ENCODE measurements at places on chromosomes 5 and 9.

DNA sequence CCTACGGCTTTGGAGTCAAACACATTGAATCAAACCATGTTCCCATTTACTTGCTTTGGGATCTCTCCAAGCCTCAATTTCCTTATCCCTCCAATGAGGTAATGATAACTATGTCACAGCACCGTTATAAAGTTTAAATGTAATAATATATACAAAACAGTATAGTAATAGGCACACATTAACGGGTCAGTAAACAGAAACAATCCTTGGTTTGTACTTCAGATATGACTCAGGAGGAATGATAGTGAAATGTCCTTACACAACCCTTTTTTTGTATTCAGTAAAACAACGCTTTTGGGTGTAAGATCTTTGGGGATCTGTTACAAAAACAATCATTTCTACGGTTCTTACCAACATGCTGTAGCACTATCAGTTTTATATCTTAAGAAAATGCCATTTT lies 178.5 kb upstream of the GNA14 start:
- no peak overlapping the region for H3K27ac ChIP-seq
- no peaks in the 10 kb centered on the region for H3K4me1 ChIP-seq
- H3K27me3 ChIP-seq, result no peaks in the 10 kb centered on the region
- DNase-seq, result no peak

GRCh38 chr9:76321195-76321828 lies 72.9 kb downstream of the RFK start:
- no peaks in the 10 kb centered on the region for H3K4me1 ChIP-seq
- H3K36me3 ChIP-seq, result no peaks in the 10 kb centered on the region
- H3K4me3 ChIP-seq, result no peak overlapping the region

GRCh38 chr5:36743891-36744772 lies 132.4 kb upstream of the NIPBL start:
- peaks cover 3% of the 10 kb centered on the region for H3K27me3 ChIP-seq
- H3K27ac ChIP-seq, result peak overlapping the region; percentile 86

DNA sequence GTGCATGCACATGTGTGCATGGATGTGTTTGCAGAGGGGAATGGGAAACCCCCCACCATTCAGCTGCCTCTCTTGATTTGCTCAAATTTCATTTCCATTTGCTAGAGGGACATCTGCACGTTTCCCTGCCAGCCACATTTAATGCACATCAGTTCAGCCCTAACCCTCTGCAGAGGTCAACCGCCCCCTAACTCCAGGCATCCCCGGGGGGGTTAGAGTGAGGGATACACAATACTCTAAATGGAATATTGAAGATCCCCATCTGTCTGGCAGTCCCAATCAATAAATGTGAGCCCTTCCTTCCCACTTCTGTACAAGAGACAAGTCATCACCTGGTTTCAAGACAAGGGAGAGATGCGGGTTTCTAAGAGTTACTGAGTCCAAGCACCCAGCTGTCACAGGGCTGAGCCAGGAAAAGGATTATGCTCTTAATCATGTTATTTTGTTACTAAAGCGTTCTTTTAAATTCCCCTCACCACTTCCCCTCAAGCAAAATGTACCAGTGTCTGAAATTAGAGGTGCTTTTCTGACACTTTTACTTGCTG lies 134.1 kb downstream of the SEMA6A start:
- H3K27ac ChIP-seq, result no peak overlapping the region
- H3K4me3 ChIP-seq, result no peak overlapping the region
- peaks cover 47% of the 10 kb centered on the region for H3K4me1 ChIP-seq

DNA sequence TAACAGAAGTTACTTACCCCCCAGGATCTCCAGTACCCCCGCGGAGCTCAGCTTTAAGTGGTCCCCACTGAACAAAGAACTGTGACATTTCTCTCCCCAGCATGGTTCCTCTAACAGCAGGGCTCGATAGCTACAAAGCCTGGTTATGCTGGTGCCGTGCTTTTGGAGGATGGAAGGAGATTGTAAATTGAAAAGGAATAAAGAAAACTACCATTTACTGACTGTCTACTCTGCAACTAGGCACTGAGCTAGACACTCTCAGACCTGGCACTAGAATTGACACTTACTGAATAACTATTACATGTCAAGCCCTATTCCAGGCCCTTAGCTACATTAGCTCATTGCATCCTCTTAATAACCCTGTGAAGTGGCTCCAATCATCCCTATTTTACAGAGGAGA lies 145.3 kb downstream of the TTLL11 start:
- no peak overlapping the region for H3K4me3 ChIP-seq
- no peaks in the 10 kb centered on the region for H3K27me3 ChIP-seq
- H3K36me3 ChIP-seq, result peaks cover 5% of the 10 kb centered on the region
- peaks cover 20% of the 10 kb centered on the region for H3K4me1 ChIP-seq

DNA sequence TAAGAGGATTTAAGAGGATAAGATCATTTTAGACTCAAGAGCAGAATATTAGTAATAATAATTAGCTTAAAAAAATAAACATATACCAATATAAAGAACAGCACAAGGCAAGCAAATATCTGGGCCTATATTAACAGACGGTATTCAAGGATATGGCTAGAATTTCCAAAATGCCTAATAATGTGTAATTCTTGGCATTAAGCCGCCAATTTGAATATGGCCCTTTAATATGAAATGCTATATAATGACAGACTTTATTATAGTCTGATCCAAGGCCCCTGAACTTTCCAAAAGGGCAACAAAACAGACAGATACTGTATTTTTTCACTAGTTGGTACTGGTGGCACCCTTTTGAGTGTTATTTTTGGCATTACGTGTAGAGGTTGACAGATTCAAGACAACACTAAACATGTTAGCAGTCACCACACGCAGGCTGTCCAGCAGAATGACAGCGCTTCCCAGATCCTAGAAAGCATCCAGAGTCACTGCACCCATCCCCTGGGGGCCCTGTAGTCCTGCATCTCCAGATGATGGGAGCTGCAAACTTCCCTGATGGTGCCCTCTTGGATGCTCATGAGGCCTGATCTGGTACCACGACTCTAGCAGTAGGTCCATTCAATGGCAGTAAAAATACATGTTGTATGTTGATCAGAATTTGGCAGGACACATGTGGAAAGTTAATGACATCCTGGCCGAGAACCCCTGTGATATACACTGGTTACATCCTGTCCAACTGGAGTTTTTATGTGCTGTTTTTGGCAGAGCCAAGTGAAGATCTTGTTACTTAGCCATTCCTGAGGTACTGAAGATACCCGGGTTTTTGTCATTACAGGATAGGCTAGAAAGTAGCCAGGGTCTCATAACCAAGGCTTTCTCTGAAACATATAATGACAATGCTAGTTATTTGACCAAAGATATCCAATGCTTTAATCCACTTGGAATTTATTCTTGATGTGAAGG lies 1.7 kb upstream of the ABL1 start:
- no peaks in the 10 kb centered on the region for H3K27me3 ChIP-seq
- no peak overlapping the region for H3K27ac ChIP-seq
- no peak for DNase-seq
- no peak overlapping the region for H3K4me3 ChIP-seq
- H3K36me3 ChIP-seq, result peaks cover 24% of the 10 kb centered on the region
- peaks cover 17% of the 10 kb centered on the region for H3K4me1 ChIP-seq

- H3K4me1 ChIP-seq, result no peaks in the 10 kb centered on the region
- DNase-seq, result no peak
- no peak overlapping the region for H3K4me3 ChIP-seq
These were observed 11.9 kb upstream of the GARNL3 start for GRCh38 chr9:127252410-127253318.

DNA sequence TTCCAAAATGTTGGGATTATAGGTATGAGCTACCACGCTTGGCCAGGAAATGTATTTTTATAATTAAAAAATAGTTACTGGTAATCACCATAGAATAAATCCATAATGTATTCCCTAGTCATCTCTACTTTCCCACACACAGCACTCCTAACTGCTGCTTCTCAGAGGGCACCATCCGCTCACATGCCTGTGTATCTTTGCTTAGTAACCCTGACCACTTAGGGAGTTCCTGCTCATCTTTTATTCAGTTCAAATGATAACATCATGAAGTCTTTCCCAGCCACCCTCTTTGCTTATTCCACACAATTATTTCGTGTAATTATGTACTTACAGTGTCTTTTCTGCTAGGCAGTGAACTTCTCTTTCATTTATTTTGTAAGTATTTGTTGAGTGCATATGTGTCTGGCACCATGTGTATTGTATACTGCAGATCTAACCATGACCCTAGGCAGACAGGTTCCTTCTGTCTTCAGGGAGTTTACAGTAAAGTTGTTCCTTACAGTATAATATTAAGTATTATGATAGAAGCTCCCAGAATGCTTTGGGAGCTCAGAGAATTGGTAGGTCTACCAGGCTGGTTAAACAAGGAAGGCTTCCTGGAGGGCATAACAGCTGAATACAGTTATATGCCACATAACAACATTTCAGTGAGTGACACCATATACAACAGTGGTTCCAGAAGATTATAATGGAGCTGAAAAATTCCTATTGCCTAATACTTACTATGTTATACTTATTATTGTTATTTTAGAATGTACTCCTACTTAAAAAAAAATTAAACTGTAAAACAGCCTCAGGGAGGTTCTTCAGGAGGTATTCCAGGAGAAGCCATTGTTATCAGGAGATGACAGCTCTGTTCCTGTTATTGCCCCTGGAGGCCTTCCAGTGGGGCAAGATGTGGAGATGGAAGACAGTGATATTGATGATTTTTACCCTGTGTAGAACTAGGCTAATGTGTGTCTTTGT lies 39.2 kb downstream of the DCAF10 start:
- no peak overlapping the region for H3K27ac ChIP-seq
- no peaks in the 10 kb centered on the region for H3K36me3 ChIP-seq

DNA sequence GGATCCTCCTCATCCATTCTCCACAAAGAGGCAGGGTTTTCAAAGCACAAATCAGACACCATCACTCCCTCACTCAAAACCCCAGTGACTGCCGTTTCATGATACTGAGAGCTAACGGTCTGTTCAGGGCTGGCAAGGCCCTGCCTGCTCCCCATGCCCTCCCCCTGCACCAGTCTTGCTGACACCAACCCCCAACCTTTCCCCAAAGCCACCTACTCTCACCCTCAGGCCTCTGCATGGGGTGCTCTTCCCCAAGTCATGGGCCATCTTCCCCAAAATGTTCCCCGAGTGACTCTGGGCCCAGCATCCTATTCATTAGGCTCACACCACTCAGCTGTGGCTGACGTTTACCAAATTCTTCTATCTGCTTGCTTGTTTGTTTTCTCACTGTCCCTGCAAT lies 21.7 kb upstream of the OLFM1 start:
- no peak for DNase-seq
- H3K4me3 ChIP-seq, result no peak overlapping the region
- H3K36me3 ChIP-seq, result peaks cover 3% of the 10 kb centered on the region
- no peak overlapping the region for H3K27ac ChIP-seq

- H3K27ac ChIP-seq, result no peak overlapping the region
- H3K36me3 ChIP-seq, result peaks cover 3% of the 10 kb centered on the region
- H3K4me3 ChIP-seq, result no peak overlapping the region
- DNase-seq, result no peak
- no peaks in the 10 kb centered on the region for H3K27me3 ChIP-seq
These were observed 25.0 kb downstream of the PTCH1 start for GRCh38 chr9:95491543-95492320.
